ENCODE measurements at places on chromosomes 7 and 10.

DNA sequence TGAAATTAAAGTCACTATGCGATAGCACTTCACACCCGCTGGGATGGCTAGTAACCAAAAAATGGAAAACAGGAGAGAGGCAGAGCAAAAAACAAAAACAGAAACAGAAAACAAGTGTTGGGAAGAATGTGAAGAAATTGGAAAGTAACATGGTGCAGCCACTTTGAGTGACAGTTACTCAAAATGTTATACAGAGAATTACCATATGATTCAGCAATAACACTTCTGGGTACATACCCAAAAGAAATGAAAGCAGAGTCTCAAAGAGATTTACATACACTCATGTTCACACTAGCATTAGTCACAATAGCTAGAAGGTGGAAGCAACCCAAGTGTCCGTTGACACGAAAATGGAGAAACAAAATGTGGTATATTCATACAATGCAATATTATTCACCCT, 88.6 kb upstream of the KCNIP2 start:
- no peak for DNase-seq

DNA sequence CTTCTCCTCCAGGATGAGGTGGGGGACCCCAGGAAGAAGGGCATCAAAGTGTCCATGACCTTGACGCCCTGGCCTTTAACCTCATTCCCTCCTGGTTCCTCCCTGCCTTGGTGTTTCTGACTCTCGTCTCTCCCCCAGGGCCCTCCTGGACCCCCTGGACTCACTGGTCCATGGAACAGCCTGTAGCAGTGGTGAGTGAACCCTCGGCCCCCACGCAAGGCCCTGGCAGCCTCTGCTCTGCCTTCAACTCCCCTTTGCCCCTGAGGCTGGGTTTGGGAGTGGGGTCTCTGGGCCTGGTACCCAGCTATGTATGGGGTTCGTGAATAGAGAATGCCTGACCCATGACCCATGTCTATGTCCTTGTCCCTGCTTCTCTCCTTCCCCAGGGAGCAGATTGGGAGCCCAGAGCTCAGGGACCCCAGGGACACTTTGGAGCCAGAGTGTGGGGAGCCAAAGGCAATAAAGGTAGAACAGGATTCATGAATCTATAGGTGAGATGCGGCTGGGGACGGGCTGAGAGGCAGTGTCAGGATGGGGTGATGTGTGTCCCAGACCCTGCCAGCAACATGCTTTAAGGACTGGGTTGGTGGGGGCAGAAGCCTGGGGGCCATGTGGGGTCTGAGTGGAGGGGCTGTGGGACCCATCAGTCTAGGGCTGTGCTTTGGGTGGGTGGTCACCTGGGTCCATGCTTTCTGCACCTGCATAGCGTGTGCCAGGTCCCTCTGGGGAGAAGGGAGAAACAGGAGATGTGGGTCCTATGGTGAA, 18.4 kb upstream of the VOPP1 start:
- DNase-seq = no peak

DNA sequence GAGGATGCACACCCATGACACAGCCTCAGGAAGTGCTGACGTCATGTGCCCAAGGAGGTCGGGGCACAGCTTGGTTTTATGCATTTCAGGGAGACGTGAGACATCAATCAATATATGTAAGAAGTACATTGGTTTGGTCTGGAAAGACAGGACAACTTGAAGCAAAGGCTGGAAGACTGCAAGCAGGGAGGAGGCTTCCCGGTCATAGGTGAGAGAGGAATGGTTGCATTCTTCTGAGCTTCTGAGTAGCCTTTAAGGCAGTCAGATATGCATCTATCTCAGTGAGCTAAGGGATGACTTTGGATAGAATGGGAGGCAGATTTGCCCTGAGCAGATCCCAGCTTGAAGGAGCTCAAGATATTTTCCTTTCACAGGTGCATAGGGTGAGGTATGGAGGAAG, 349.5 kb downstream of the TYW1 start:
- DNase-seq = no peak

DNA sequence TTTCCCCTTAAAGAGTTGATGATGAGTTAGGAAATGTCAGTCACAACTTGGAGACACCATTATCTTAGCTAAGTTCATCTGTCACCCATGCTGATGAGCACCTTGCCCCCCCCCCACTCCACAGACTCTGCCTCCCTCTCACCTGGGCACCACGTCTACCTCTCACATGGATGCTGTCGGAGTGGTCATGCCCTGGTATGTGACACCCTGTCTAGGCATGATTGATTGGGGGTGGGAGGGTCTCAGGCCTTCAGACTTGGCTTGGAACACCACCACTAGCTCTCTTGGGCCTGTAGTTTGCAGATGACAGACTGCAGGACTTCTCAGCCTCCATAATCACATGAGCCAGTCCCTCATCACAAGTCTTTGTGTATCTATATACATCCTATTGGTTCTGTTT, 78.0 kb downstream of the WDR37 start:
- DNase-seq = no peak

- DNase-seq = no peak
Observed at GRCh38 chr10:123143162-123143824, 4.6 kb upstream of the HMX2 start.

DNA sequence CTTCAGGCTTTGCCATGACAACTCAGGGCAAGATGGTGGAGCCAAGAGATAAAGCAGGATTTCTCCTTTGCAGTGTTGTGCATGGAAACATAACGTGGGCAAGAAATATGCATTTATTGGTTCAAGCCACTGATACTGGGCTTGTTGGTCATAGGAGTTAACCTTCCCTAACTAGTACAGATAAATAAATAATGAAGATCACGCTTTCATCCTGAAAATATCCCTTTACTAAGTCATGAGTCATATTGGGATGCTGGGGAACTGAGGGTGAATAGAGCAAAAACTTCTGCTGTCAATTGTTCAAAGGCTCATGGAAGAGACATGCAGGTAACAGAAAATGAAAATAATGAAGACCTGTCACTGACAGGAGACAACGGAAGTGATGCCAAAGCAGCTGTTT, 55.5 kb downstream of the TES start:
- no peak for DNase-seq

GRCh38 chr7:82388138-82388537, 55.4 kb downstream of the CACNA2D1 start:
- DNase-seq = no peak

DNA sequence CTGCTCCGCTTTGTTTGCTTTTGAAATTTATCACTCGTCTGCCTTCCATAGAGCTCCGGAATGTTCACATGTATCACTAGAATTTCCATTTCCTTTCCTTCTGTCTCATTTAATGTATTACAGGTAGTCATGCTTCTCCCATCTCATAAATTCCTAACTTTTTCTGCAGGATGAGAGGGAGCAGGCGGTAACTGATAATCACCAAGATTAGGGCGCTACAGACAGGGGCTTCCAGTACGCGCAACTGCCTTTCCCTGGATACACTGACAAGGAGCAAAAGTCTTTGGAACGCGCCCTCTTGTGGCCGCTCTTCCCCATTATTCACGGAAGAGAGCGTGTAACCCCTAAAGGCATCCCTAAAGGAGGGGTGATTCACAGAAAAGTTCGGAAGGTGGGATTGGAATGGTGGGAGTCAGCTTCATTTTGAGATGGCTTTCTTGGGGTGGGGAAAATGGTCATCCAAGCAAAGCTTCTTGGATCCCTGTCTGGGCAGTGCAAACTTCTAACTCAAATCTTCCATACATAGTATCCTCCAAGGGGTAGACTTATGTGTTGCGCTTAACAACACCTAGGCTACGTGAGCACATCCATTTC, 6.5 kb downstream of the INHBA start:
- DNase-seq = peak; percentile 46

DNA sequence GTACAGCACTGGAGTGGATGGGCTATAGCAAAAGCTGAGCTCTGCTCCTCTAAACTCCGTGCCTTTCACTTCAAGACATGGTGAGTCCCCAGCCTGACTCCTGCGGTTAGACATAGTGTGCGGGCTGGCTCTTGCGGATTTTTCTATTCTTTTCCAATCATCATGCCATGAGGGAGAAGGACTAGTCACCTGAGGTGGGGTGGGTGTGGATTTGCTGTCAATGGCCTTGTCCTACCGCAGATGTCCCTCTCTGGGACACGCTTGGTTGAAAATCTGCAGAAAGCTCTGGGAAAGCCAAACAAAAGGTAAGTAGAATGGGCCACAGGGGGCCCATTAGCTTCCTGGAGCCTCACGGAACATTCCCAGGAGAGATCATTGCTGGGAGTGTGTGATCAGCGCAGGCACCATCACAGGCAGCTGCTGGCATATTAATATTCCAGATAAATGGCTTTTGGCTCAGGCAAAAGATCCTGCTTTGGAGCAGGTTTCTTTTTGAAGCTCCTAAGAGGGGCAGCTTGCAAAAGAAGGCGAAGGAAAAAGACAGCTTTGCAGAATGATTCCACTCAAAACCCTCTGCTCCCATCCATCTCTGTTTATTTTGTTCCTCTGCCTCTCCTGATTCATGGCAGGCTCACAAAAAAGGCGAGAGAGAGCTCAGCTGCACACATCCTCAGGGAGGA, 509.0 kb upstream of the ZMIZ1 start:
- DNase-seq = no peak

Measured in OCI-LY7 (cell line).